ENCODE measurements at places on chromosomes 6 and 20.

DNA sequence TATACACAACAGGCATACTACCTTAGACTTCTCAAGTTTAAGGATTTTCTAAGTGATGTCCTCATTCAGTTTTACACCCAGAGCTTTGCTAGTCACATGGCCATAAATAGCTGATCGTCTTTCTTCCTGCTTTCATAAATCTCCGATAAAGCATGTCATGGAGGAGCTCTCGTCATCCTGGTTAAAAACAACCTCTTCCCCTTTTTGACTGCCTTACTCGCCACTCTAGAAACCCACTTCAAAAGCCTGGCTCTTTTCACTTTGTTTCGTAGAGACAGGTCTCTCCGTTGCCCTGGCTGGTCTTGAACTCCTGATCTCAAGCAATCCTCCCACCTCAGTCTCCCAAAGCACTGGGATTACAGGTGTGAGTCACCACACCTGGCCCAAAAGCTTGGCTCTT lies 67.0 kb upstream of the SMIM29 start:
- DNase-seq, result no peak

DNA sequence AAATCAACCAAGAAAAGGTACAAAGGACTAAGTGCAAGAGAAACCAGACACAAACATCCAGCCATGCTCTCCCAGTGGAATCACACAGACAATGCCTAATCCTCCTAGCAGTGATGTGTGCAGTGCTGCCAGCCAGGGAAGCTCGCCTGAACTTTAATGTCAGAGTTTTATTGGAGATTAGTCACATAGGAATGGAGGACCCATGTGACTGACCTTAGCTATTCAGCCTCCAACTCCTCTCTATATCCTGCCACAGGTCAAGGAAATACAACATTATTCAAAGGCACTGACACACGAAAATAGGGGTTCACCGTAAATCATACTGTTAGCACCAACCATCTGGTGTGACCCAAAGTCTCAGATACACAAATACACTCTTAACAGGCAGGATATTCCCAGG lies 684.6 kb downstream of the DOK5 start:
- peak; percentile 81 for DNase-seq

- no peak for DNase-seq
These were observed 4.2 kb downstream of the C6orf132 start for GRCh38 chr6:42138190-42138589.

GRCh38 chr6:55604021-55604420 lies 25.0 kb upstream of the HMGCLL1 start:
- DNase-seq, result no peak

- DNase-seq, result no peak
These were observed 198.0 kb downstream of the BACH2 start for GRCh38 chr6:90098627-90099026.

DNA sequence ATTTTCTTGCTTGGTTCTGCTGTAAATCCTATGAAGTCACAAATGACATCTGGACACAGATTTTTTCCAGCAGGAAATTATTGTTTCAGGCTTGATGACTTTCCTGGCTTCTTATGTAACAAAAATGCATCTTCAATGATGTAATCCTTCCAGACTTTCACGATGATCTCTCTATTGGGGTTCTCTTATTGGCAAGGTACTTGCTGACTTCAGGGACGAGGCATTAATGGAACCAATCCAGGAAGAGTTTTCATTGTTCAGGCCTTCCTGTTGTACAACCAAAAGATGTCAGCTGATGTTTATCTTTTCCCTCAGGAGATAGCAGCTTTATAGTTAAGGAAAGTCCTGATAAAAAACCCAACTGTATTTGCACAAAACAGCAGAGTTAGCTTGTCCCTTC lies 118.5 kb upstream of the MMS22L start:
- peak; percentile 45 for DNase-seq

DNA sequence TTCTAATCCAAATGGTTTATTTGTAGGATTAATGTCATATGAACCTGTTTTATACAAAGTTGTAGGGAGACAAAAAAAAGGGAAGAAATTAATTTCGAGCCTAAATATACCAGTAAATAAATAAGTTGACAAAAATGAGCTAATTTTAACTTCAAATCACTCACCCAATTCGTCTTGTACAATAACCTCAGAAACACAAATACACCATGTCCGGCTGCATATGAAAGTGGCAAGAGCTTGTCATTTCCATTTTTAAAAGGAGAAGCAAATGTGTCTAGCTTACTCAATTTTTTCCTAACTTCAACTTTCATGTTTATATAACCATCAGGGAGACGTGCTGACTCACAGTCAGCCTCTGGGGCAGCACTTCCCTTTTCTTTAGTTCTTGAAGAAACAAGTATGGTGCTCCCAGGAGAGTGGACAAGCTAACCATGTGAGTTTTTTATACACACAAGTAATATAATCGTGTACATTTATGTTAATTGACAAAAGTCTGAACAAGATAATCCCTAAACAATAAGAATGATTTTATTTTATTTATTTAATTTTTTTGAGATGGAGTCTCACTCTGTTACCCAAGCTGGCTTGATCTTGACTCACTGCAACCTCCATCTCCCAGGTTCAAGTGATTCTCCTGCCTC lies 55.5 kb upstream of the SGK1 start:
- DNase-seq, result peak; percentile 77

DNA sequence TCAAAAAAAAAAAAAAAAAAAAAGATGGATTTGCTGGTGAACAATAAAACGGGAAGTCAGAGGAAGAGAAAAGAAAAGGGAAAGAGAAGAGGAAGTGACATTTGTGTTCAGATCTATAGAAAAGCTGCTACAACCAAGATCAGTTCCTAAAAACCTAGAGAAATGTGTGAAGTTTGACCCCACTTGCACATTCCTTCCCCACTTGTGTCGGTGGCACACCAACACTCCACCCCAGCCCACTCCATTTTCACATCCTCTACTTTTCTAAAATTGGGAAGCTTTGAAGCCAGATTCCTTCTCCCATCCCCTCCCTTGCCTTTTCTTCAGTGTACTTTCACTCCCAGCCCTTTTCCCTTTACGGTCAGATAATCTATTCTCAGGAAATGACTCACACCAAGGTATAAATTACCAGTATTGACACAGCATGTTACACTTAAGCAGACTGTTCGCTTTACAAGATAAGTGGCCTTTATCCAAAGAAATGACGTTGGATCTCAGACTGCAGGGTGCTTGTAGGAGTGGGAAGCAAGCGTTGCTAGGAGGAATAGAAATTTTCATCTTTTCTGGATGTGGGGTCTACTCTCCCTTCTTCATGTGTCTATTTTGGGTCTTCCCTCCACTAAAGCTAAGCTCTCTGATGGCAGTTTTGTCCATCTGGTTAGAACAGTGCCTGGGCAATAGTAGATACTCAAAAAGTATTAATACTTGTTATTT lies 92.5 kb upstream of the ADGRF1 start:
- DNase-seq, result peak; percentile 96

DNA sequence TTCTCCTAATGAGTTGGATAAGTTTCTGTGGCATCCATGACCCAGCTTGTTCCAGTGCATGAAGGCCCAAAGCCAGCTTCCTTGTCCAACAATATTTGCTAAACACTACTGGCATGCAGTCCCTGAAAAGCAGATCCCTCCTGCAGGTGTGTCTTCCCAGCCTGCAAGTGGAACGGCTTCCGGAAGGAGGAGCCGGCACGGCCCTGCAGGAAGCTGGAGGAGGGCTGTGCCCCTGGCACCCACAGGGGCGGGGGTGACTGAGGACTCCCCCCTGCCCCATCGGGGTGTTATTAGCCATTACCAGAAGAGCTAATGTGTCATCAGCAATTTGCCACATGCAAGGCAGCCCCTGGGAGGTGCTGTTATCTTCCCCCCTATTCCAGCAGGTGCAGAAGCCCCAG lies 27.4 kb downstream of the NPEPL1 start:
- no peak for DNase-seq

DNA sequence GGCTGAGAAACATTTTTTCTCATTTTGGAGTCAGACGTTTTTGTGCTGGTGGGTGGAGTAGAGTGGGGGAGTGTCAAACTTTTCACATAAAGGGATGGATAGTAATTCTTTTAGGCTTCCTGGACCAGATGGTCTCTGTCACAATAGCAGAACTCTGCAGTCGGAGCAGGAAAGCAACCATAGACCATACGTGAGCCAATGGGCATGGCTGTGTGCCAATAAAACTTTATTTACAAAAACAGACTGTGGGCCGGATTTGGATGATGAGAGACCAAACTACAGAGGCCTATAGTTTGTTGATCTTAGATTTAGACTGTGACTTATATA lies 70.8 kb upstream of the SLC22A23 start:
- no peak for DNase-seq

DNA sequence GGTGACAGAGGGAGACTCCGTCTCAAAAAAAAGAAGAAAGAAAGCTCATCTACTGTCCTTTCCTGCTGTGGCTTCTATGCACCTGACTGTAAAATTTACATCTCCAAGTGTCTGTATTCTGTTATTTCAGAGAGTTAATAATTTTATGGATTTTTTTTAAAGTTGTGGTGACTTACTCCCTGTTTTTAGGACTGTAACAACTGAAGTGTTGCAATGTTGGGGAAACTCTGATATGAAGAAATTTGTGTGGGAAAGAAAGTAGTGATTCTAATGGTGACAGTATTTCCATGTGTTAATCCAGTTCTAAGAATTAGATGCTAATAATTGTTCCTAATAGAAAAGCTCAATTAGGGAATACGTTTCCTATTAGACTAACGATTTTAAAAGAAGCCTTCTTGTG lies 27.4 kb downstream of the STX11 start:
- DNase-seq, result no peak

DNA sequence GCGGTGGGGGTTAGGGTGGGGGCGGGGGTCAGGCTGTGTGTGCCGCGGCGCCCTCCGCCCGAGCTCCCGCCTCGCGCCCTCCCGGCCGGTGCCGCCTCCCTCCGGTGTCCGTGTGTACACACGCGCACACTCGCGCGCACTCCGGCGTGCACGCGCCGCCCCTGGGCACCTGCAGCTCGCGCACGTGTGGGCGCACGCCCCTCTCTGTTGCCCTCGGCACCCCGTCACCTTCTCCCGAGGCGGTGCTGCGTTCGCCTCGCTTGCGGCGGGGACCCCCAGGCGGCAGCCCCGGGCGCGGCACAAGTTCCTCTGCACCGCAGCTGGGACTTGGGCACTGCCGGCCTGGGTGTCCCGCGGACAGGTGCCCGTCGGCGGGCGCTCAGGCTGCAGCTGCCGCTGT lies 525 bp downstream of the MACROD2 start:
- peak; percentile 1 for DNase-seq

Data from fibroblast of upper back skin (primary cell).